ENCODE measurements at places on chromosomes 12 and 14.

- no peak for DNase-seq
These were observed 664.7 kb downstream of the SLC6A15 start for GRCh38 chr12:84247931-84248330.

DNA sequence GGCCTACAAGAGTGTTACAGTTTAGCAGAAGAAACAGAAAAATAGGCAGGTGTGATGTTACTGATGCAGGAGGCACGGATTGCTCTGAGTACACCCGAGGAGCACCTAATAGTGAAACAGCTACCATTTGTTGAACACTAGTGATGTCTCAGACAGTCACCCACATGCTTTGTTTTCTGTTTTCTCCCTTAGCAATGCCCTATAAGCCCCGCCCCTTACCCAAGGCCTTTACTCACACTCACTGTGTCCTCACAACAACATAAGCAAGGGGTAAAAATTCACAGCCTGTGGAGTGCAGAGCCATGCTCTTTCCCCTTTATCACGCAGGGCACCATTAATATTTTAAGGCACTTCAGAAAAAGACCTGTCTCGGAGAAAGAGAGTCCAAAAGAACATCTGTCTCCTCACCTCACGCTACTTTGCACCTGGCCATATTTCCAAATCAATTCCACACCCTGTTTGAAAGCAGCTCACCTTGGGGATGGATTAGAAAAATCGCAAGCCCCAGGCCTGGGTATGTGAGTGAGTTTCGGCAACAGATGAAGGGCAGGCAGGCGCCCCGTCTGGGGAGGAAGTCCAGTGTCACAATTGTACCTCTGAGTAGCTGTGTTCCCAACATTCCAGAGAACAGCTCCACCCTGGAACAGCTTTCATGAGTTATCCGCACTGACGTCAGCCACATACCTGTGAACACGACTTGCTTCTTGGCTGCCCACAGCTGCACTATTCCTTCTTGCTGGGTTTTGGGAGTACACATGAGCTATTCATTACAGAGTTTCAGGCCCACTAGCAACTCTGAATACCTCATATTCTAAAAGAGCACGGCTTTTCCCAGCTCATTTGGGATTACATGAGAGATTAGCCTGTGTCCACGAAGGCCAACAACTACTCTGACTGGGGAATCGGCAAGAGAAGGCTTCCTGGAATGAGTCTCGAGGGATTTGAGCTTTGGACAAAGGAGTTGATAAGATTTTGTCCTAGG is 26.0 kb downstream of the MAPK1IP1L start:
- no peak for DNase-seq

DNA sequence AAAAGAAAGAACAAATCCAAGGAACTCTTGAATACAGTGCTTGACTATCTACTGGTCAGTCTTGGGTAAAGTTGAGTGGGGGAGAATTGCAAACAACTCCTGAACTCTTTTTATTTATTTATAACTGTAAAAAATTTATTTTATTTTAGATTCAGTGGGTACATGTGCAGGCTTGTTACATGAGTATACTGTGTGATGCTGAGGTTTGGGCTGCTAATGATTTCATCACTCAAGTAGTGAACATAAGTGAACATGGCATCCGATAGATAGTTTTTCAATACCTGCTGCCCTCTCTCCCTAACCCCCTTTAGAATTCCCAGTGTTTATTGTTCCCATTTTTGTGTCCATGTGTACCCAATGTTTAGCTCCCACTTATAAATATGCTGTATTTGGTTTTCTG is 3.2 kb upstream of the GSG1 start:
- no peak for DNase-seq

DNA sequence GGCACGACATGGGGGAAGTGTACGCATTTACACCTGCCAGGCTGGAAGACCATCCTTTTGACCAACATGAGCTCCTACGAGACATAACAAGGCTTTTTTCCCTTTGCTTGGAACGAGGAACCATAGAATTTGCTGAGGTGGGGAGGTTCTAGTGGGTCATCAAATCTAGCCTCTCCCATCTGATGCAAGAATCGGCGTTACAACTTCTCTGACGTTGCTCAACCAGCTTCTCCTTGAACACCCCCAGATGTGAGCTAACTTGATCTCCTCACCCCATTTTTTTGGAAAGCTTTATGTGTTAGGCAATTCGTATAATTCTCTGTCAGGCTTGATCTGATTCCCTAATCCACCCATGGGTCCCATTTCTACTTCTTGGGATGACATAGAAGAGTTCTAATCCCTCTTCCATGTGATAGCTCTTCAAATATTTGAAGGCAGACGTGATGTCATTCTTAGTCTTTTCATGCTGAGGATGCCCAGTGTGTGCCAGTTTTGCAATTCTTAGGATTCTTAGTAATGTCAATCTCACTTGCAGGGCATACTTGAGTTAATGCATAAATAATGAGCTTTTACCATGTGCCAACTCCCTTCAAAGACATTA is 163.6 kb upstream of the PARP11 start:
- DNase-seq: no peak

DNA sequence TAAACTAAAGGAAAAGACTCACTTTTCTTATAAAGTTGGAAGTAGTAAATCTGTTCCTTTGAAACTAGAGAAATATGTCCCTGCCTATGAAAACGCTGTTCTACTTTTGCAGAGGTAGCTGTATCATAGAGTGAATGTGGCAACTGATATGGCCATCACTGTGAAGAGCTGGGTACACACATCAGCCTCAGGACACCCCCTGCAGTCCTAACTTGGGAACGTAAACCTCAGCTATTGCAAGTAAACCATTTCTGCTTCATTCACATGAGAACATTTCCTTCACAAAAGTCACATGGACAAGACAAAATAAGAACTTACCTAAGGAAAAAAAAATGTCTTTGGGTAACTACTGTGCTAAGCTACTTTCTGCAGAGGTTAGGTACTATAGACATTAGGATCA is 233.3 kb upstream of the PPFIA2 start:
- DNase-seq: peak; percentile 36

- DNase-seq: no peak
These were observed 6.1 kb upstream of the SRSF5 start for GRCh38 chr14:69760810-69761209.

GRCh38 chr12:105279460-105280056 is 43.6 kb upstream of the APPL2 start:
- DNase-seq: no peak
